ENCODE measurements at places on chromosomes 3 and 15. TPM values are rescaled to one million over a fixed set of nuclear protein-coding genes. Genes with fewer than 3 reads are reported as not detected.

DNA sequence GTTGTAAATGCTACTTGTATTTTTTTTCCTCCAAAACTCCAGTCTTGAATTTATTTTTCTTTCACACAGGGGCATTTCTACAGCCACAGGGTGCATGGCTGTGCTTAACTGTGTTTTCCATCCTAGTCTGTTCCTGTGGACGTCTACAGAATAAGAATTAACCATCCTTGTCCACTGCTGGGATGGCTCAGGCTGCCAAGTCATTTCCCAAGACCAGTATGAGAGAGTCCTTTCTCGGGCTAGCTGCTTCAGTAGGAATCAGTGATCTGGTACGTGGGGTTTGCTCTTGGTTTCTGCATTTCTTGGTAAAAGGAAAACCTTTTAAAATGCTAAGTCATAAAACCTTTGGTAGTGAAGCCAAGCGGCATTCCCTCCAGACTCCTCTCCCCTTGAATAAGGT is 29.8 kb downstream of the CHDH start:
- DNase-seq, result peak; percentile 26
- H3K27ac ChIP-seq, result no peak overlapping the region
- no peaks in the 10 kb centered on the region for H3K27me3 ChIP-seq

DNA sequence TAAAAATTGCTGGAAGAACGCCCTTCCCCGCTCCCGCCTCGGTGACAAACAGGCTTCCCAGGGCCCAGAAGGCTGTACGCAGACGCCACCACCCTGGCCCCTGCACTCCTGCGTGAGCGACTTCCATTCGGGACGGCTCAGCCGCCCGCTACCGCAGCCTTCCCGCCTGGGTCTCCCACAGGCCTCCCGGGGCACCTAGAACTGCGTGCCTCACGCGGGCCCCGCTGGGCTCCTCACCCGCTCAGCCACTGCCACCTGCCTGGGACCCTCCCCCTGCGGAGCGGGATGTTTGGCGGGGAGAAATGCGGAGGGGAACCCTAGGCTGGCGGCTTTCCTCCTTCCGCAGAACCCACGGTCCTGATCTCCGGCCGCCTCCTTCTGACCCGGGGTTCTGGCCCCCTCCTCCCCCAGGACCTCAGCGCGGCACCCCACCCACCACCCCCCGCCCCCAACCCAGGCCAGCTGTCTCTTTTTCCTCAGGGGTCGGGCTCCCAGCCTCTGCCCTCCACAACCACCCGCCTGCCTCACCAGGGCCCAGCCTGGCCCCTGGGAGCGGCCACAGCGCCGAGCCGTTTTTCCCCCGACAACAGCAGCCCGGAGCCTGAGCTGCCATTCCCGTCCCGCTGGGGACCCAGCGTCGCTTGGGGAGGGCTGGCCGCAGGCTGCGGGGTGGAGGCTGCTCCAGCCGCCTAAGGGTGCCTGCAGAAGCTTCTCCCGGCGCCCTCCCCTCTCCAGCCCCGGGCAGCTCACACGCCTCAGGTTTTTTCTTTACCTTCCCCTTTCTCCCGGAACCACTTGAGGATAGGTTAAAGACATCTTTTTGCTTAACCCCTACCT is 27.6 kb upstream of the RAB7A start:
- H3K4me3 ChIP-seq, result peak overlapping the region; percentile 29
- peak; percentile 34 for DNase-seq
- peaks cover 2% of the 10 kb centered on the region for H3K4me1 ChIP-seq

DNA sequence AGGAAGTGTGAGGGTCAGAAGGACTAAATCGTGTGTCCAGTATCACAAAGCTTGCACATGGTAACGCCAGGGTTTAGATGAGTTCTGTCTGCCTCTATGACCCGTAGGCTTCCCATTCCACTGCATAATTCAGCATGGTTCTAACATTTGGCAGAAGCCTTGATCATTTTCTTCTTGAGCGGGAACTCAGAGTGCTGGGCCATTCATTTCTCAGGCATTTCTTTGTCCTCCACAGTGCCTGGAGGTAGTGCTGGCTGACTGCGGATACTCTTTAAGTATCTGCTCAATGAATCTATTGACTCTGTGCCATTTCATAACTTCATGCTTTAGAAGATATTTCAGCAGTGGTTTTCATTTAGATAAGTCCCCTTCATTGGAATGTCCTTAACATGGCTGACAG is 370.2 kb downstream of the EPHB1 start:
- no peak overlapping the region for H3K4me3 ChIP-seq
- no peak overlapping the region for H3K27ac ChIP-seq
- no peaks in the 10 kb centered on the region for H3K36me3 ChIP-seq
- DNase-seq, result no peak

DNA sequence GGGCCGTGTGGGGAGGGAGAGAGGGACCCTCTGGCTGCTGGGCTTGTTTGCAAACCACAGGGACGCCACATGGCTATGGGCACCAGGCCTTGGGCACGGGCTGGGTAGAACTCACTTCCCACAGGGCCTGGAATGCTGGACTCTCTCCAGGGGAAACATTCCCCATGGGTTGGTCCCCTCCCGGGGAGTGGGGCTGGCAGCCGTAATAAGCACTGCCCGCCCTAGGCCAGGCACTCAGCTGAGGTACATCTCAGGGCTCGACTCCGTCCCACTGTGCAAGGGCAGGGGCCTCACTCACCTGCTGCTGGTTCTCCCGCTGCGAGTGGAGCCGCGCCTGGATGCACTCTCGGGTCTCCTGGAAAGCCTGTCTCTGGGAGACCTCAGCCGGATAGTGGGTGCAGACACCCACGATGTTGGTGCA is 96.7 kb downstream of the ADCY5 start:
- no peaks in the 10 kb centered on the region for H3K4me1 ChIP-seq
- peaks cover 9% of the 10 kb centered on the region for H3K27me3 ChIP-seq
- DNase-seq, result no peak
- H3K4me3 ChIP-seq, result no peak overlapping the region
- H3K36me3 ChIP-seq, result no peaks in the 10 kb centered on the region

GRCh38 chr3:195711813-195712534 is 8.8 kb upstream of the MUC20 start:
- no peak for DNase-seq
- no peak overlapping the region for H3K4me3 ChIP-seq

- H3K4me3 ChIP-seq, result no peak overlapping the region
- no peaks in the 10 kb centered on the region for H3K27me3 ChIP-seq
- DNase-seq, result no peak
- H3K27ac ChIP-seq, result no peak overlapping the region
- H3K36me3 ChIP-seq, result no peaks in the 10 kb centered on the region
Observed at GRCh38 chr15:65917407-65917756, 48.1 kb downstream of the RAB11A start.

GRCh38 chr3:45716790-45717336 is 27.7 kb downstream of the SACM1L start:
- H3K36me3 ChIP-seq, result peaks cover 2% of the 10 kb centered on the region
- no peak overlapping the region for H3K27ac ChIP-seq
- H3K27me3 ChIP-seq, result no peaks in the 10 kb centered on the region
- no peak for DNase-seq
- H3K4me3 ChIP-seq, result no peak overlapping the region

The ULK4 gene
- total RNA-seq, result 9.7 TPM

The TATDN2 gene
- total RNA-seq, result 9.0 TPM

The DPPA4 gene
- total RNA-seq, result 0.26 TPM

The RTP1 gene
- total RNA-seq, result not detected
